ENCODE measurements at places on chromosomes 16 and 17.

- DNase-seq = no peak
Observed at GRCh38 chr17:74785096-74785980, 9.2 kb upstream of the NAT9 start.

DNA sequence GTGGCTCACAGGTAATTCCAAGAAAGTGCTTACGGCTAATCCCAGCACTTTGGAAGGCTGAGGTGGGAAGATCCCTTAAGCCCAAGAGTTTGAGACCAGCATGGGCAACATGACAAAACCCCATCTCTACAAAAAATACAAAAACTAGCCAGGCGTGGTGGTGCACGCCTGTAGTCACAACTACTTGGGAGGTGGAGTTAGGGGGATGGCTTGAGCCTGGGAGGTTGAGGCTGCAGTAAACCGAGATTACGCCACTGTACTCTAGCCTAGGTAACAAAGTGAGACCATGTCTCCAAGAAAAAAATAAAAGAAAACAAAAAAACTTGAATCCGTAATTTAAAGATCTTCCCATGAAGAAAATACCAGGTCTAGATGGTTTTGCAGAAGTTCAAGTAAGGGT is 5.0 kb downstream of the ICAM2 start:
- no peak for DNase-seq

DNA sequence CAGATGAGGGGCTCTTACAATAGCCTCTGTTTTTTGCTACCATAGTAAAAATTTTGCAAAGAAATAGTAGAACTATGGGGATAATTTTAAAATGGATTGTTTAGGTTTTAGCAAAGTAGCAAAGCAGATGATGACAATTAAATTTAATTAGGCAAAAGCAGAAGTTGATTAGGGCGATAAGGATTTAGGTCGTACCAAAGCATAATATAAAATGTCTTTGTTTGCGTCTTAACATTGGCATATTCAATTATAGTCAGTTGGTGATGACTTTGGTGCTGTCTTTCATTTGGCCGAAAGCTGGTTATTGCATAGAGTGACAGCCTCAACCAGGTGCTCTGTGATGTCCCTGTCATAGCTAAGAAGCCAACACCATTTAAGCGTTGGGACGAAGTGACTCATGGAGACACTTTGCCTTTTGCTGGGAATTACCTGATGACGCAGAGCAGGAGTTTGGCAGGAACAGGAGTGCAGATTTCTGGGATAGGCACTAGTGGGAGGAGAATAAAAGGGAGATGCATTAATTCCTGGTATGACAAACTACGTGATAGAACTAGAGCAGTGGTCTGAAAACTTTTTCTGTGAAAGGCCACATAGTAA is 38.3 kb downstream of the MAP2K6 start:
- DNase-seq = no peak

GRCh38 chr17:38731526-38732294 is 1.6 kb downstream of the CISD3 start:
- DNase-seq = no peak

DNA sequence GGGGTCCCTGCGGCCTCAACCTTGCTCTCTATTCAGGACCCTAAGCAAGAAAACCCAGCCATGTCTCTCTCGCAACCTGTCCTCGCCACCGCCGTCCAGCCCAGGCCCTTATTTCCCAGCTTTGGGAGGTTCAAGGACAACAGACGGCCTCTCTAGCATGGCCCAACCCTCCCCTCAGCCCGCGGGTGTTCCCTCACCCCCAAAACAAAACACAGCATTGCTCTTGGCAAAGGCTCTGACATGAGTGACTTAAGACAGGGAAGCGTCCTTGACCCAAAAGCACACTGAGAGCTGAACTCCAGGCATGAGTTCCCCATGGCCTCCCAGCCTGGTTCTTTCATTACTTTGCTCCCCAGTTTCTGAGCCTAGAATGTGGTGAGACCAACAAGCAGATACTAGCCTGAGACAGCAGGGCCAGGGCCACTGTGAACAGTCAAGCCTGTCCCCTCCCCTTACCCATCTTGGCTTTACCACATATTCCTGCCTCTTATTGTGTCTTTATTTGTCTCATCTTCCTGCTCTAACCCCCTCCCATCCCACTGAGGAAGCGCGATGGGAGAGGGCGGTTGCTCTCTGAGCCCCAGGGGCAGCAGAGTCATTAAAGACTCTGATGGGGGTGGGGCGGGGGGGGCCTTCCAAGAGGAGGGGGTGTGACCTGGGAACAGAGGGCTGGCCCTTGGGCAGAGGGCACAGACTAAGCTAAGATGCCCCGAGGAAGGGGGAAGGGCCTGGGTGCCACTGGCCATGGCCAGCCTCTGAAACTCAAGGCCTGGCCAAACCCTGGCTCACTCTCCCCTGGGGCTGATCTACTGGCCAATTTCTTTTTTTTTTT is 11.8 kb downstream of the SREBF1 start:
- no peak for DNase-seq

GRCh38 chr17:80252871-80253270 is 7.8 kb upstream of the RNF213 start:
- DNase-seq = peak; percentile 81

Data from B cell (primary cell).